ENCODE measurements at places on chromosomes 6 and 20.

DNA sequence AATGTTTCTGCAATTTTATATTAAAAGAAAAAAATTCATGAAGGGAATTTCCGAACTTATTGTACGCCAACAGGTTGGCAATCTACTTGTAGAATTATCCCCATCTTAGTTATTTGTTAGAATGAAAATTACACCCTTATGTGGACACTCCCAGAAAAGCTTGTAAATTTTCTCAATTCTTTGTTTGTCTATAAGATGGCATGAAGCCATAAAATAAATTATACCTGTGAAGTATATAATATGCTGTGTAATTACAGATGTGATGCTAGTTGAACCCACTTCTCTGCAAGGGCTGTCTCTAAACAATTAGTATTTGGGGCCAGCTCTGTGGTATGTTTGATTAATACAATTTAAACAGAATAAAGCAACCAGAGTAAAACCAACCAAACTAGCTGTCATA lies 52.1 kb upstream of the DSP start:
- no peak for DNase-seq

DNA sequence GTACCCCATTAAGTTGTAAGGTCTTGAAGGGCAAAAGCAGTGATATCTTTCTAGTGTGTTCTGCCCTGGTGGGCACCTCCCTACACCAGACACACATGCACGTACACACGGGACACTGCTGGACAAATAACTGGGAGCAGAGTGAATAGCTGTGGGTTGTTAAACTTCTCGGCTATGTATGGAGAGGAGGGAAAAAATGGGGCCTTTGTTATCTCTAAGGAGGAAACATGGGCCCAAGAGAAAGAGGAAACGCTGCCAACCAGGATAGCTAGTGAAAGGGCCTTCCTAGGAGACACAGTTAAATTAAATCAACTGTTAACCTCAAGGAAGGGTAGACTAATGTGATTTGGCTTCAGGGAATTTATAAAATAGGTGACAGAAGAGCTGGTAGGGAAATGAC lies 169.7 kb downstream of the MYLK4 start:
- DNase-seq: no peak

- no peak for DNase-seq
Observed at GRCh38 chr20:4370851-4371250, 350.9 kb upstream of the PRND start.

DNA sequence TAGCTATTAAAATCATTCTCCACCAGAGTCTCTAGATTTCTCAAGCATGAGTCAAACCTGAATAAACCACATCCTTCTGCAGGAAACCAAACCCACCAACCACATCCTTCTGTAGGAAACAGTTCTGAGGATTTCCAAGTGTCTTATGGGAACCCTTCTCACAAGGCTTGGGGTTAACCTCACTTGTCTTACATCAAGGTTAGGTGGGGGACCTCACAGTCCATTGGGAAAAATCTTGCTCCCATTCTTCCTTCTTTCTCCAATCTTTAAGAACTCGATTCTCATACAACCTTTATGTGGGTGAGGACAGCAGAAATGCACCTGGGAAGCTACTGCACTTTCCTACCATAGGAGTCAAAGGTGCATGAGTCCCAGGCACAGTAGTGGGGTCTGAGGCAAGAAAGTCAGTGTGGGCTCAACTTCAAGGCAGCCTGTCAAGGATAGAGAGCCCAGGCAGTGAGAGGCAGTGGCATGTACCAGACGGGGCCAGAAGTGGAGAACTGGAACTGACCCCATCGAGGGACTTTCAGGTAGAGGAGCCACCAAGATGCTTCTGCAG lies 114.5 kb downstream of the SLC22A3 start:
- peak; percentile 28 for DNase-seq

DNA sequence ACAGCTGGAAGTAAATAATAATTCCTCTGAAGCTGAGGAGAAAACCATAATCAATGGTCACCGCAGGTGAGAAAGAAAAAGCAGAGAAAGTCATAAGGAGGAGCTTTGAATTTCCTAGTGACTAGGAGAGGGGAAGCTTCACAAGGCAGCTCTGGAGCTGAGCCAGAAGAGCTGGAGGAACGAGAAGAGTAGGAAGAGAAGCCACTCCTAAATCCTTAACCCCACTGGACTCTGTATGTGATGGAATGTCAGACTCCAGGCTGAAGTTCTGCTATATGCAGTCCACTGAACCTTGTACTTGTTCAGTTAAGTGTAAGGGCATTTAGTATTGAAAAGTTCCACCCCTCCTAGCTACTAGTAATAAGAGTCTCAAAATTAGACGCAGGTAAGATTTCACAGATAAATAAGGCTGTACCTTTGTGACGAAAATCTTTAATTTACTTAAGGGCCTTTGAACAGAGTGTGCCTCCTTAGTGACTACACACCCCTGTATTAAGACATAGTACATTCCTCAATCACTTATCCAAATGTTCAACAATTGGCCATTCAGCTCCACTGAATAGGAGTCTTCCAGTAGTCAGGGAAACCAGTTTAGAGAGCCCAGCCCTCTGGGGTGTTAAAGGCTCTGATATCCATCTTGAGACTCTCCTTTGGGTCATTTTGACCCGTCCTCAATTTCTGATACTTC lies 71.4 kb upstream of the UFL1 start:
- no peak for DNase-seq

DNA sequence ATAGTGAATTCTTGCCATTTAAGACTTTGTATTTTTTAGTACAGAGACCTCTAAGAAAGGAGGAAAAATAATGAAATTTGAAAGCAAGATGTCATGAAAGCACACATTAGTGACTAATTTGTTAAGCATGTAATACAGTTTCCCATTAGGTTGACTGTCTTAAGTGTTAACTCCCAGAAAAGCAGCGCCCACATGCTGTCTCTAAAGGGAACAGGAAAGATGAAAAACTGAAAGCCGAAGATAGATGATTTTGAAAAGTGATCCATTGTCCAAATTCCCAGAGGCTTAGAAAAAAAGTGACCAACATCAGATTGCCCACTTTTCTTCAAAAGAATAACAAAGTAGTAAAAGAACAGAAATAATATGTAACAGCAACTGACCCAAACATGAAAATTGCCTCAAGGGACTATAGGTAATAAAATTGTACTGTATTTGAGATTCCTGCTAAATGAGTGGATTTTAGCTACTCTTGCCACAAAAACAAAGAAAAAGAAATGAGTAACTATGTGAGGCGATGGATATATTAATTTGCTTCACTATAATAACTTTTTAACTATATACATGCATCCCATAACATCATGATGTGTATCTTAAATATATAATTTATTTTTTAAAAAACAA lies 83.2 kb upstream of the OGFRL1 start:
- no peak for DNase-seq

DNA sequence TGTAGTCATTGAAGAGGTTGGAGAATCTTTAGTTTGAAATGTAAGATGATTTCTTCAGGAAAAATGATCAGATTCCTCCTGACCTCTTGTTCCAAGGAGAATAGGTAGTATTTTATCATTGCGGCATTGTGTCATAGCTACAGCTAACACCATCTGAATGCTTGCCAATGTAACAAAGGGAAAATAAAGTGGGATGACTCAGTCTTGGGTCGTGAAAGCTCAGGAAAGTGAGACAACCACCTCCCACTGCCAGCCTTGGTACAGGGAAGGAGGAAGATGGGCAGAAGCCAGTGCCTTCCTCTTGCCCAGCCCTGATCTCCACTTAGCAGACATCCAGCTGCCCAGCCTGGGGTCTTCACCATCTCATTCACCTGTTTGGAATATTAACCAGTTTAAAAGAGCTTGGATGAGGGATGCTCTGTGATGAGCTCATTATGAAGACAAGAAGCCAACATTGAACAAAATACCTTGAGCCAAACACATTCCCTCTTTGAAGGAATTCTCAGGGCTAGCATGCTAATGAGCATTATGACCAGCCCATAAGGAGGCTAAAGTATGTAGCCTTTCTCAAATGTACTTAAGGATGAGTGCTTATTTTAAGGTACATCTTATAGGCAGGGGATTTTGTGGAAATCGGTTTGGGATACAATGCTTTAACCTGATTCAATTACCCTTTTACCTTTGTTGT lies 40.0 kb upstream of the APCDD1L start:
- no peak for DNase-seq

- DNase-seq: no peak
Observed at GRCh38 chr6:156582509-156582992, 194.6 kb upstream of the ARID1B start.

GRCh38 chr6:155762649-155763048 lies 307.0 kb upstream of the NOX3 start:
- no peak for DNase-seq

- DNase-seq: peak; percentile 9
Observed at GRCh38 chr6:2448826-2449571, 203.6 kb upstream of the GMDS start.

DNA sequence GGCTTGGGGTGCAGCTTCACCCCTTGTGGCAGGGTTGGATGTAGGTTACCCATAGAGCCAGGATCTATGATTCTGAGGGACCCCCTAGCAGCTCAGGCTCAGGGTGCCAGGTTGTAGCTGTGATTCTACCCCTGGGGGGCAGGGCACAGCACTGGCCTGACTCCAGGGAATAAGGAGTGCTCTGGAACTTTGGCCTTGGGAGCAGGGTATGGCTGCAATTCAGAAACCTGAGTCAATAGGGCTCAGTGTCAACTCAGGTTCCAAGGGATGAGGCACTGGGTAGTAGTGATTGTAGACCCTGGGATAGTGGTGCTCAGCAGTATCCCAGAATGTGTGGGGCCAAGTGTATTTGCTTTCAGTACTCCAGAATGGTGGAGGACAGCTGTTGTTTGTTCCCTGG lies 8.6 kb downstream of the FHL5 start:
- no peak for DNase-seq

- DNase-seq: no peak
Observed at GRCh38 chr6:53461041-53461656, 83.8 kb downstream of the GCLC start.

Data from activated CD4-positive, alpha-beta T cell treated with anti-CD3 and anti-CD28 coated beads, Interleukin-2, amount 50 U/mL, for 48 hours (primary cell).